NCI-H1436 (cell line): ENCODE measurements at places on chromosomes 2 and 18.

DNA sequence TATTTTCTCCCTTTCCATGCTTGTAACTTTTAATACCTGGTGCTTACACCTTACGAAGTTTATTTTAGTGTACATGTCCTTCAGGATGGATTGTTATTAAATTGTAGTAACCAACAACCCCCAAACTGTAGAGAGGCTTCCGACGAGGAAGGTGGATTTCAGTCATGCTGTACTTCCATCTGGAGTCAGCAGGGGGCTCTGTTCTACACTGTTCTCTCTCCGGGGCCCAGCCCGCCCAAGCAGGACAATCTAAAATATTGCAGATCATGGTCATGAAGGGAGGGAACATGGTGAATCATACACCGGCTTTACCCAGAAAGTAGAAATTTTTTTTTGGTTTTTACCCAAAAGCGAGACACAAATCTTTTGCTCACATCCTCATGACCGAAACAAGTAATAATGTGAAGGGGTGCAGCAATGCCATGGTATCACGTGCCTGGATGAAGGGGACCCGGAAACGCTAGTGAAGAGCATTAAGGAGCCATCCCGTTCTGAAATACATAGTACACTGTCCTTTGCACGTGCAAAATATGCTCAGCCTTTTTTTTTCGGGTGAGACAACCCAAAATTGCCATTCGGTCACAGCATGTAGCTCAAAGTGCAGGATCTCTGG lies 884.8 kb downstream of the EPHA4 start:
- DNase-seq, result peak; percentile 29

GRCh38 chr18:24011123-24011917 lies 3.2 kb upstream of the TTC39C start:
- no peak for DNase-seq

GRCh38 chr18:2212598-2213205 lies 358.6 kb downstream of the METTL4 start:
- DNase-seq, result no peak

DNA sequence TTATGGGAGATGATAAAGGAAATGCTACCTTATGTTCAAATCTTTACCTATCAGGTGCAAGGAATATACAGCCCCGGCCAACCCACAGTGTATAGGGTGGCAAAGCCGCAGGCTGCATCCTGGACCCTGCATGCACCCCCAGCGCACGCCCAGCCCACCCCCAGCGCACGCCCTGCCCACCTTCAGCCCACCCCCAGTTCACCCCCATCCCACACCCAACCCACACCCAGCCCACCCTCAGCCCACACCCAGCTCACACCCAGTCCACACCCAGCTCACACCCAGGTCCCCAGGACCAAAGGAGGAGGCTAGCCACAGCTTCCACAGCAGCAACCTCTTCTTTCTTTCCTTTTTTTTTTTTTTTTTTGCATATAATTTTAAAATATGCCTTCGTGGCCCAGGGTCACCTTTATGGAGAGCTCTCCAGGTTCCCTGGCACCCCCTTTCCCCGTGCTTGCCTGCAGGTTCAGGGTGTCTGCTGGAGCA lies 120.9 kb downstream of the PTGR3 start:
- no peak for DNase-seq

DNA sequence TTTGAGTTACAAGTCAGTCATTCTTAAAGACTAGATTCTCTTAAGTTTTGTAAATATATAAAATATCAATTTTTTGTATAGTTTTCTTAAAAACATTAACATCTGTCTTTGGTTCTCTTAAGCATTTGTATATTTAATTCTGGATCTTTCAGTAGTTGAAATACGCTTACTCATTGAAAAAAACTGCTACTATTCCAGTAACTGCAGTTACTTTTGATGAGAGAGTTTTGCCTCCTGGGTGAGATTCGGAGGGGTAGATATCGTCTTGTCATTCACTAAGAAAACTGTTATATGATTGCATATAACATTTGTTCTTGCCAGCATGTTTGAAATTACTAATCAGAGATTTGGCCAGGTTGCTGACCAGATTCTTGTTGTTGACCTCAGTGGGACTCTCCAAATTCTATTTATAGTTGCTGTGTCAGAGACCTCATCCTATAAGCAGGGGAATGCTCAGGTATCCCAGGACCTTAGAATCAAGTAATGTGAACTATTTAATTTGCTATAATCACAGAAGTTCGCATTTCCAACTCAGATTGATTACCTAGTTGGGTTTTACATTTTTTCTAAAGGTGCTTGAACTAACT lies 7.9 kb downstream of the AGPS start:
- DNase-seq, result no peak

- no peak for DNase-seq
Measured at GRCh38 chr18:10705786-10706185, 180.0 kb downstream of the NAPG start.

GRCh38 chr2:37119157-37119556 lies 34.8 kb downstream of the GPATCH11 start:
- no peak for DNase-seq

- DNase-seq, result no peak
Measured at GRCh38 chr2:170701011-170701410, 14.1 kb upstream of the SP5 start.

DNA sequence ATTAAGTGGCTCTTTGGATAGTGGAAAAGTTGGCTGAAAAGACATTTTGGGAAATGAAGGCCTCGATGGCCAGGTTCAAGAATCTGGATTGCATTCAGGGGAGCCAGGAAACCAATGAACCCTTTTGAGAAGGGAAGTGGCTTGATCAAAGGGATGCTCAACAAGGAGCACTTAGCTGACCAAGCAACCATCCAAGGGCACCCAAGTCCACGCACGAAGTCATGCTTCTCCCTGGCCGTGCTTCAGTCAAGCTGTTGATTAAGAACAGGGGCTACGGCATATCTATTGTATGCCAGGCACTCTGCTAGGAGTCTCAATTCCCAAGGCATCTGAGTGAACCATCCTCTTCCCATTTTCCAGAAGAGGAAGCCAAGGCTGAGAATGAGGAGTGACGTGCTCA lies 185.8 kb upstream of the GLI2 start:
- DNase-seq, result no peak

DNA sequence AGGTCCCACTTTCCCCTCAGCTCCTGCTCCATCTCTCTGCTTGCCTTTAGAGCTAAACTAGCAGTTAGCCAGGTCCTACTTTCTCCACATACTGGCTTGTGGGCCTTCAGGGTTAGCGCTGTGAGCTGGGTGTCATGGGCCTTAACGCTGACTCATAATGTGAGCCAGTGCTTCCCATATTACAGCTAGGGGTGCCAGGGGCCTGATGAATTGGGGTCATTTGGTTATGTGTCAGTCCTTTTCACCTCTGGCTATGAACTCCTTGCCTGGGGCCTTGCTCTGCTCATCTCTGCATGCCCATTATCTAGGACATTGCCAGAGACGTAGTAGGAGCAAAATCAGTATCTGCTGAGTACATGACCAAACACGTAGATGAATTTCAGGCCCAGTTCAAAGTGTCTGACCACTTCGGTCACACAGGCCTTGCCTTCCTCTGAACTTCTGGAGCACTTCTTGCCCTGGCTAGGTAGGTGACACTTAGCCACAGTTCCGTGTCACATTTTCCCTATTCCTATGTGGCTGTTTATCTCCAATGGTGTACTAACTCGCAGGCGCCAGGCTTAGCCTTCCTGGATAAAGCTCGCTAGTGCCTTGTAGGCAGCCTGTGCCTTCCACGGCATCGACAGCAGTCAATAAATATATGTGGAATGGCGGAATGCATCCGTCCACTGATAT lies 103.2 kb upstream of the SIX3 start:
- no peak for DNase-seq

- DNase-seq, result no peak
Measured at GRCh38 chr18:75760208-75760607, 332.7 kb upstream of the SMIM21 start.

DNA sequence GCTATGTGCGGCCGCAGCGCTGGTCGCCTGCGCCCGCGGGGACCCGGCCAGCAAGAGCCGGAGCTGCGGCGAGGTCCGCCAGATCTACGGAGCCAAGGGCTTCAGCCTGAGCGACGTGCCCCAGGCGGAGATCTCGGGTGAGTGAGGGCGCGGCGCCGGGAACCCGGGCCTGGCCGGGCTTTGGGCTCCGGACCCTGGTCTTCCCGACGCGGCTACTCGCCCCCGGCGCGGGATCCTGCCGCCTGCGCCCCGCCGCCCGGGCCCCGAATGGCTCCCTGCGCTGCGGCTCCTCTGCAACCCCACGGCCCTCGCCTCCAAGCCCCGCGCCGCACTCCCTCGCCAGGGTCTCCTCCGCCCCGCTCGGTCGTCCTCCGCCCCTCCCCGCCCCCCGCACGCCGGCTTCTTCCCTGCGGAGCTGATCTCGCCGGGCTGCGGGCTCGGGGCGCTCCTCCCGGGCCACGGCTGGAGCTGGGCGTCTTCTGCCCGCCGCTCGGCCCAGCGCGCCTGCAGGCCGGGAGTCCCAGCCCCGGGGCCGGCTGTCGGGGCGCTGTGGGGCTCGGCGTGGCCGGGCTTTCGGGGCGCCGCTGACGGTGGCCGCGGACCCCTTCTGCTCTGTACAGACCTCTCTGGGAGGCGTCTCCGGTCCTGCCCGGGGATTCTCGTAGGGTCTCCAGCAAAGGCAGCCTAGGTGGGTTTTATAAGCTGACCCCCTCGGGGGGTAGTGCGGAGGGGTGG lies 652 bp downstream of the GPC1 start:
- DNase-seq, result no peak

- no peak for DNase-seq
Measured at GRCh38 chr2:15082105-15083058, 449.9 kb downstream of the LRATD1 start.

- no peak for DNase-seq
Measured at GRCh38 chr2:11750422-11750821, 4.0 kb downstream of the LPIN1 start.

- DNase-seq, result peak; percentile 73
Measured at GRCh38 chr2:47601568-47601967, 181.4 kb upstream of the MSH6 start.

DNA sequence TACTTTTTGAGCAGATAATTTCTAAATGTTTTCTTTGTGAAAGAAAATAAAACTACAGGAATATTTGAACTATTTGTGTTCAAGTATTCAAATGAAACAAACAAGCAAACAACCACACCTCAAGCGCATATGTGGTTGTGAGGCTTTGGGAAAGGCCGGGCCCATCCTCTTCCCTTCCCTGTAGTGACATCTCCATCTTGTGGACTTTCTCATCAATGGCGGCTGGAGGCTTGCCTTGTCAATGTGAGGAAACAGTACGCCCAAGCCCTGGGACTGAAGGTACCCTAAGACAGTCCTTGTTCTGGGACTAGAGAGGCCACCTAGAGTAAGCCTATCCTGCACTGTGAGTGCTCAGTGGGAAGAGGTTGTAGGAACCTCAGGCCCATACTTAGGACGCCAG lies 166.8 kb downstream of the TPGS2 start:
- no peak for DNase-seq

DNA sequence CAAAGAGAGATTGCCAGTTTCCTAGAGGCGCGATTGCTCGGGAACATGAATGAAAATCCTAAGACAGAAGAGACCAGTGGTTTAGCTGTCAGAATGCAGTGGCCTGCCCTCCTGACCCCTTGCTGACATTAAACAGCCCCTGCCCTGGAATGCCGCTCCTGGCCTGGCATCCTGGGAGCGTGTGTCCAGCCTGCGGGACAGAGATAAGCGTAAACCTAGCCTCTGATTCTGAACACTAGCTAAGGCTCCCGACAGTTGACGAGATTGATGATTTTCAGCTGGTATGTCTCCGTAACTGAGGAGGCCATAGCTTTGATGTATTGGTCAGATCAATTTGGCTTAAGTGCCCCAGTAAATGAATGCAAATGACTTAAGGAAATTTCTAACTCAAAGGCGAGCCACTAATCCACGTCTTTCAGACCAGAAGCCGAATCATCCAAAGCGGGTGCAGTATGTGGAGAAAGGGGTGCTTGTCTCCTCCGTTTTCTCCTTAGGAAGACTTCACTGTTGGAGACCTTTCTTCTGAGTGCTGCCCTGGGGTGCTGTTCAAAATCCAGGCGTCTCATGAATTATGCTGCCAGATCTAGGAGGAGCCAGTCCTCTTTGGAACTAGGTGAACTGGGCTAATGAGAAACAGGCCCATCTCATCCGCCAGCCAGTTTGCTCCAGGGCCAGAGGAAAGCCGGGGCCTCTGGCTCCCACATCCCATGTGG lies 142.5 kb upstream of the L3MBTL4 start:
- no peak for DNase-seq

- DNase-seq, result no peak
Measured at GRCh38 chr2:234404957-234405356, 91.9 kb downstream of the ARL4C start.

- no peak for DNase-seq
Measured at GRCh38 chr2:125373293-125373692, 1282.7 kb upstream of the GYPC start.

GRCh38 chr2:130303169-130303568 lies 39.5 kb upstream of the IMP4 start:
- no peak for DNase-seq

DNA sequence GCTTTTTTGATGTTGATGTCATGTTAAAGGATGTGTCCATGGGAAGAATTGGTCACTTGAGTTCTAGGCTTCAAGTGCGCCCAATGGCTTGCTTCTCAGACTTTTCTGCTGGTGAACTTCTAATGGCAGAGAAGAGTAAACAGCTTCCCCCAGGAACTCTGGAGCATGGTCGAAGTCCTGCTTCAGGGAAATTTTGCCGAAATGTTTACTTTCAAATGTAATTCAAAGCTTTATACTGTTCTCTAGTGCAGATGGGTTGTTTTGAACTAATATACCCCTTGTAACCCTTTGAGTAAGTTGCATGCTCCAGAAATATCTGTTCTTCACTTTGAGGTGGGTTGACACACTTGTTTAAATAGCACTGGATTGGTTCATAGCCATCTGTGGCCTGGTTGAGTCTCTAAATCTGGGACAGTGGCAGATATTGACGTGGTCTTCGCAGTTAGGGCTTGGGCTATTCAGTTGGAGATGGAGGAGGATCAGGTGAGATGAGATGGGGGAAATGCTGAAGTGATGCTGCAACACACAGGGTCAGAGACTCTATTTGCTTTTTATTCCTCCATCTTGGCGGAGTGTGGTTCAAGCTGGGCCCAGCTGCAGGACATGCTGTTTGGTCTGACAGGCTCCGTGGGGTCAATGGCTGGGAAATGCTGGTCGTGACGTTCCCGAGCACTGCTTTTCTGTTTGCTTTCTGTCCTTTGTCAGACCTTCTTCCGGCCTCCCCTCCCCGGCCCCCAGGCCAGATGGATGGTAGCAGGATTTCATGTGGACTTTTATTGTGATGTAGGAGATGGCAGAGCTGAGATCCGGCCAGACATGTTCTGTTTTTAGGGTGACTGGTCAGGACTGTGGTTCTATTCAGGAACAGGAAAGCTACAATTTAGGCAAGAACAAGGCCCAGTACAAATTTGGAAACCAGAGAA lies 35.9 kb downstream of the MYO1B start:
- no peak for DNase-seq

DNA sequence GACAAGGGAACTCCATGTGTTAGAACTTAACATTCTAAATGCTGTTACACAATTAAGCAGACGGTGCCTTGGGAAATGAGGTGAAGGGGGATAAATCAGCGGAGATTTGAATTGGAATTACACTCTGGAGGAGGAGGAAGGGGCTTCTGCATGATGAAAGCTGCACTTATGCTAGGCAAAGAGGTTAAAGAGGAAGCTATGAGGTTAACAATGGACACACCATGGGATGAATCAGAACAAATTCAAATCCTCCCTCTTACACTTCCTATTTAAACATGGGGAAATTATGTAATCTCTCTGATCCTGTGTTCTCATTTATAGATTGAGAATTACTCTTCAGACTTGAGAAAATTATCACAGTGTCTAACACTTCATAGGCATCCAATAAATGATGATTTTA lies 121.5 kb upstream of the SIX2 start:
- no peak for DNase-seq
